ENCODE measurements at places on chromosomes 13 and 19.

- DNase-seq = no peak
Measured at GRCh38 chr13:68254151-68254550, 1024.0 kb upstream of the PCDH9 start.

- DNase-seq = no peak
Measured at GRCh38 chr19:41849067-41849466, 4.2 kb downstream of the DMRTC2 start.

DNA sequence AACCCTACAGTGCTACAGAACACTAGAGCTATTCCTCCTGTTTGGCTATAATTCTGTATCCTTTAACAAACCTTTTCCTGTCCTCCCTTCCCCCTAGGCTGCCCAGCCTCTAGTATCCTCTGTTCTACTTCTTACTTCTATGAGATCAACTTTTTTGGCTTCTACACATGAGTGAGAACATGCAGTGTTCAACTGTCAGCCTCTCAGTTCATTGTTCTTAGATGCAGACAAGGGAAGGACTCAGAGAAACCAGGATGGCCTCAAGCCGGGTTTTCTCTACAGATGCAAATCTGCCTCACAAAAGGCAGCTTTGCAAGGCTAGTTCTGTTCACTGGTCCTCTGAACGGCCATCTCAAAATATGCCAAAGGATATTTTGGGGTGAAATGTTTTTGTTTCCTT, 18.4 kb downstream of the AMER2 start:
- no peak for DNase-seq

DNA sequence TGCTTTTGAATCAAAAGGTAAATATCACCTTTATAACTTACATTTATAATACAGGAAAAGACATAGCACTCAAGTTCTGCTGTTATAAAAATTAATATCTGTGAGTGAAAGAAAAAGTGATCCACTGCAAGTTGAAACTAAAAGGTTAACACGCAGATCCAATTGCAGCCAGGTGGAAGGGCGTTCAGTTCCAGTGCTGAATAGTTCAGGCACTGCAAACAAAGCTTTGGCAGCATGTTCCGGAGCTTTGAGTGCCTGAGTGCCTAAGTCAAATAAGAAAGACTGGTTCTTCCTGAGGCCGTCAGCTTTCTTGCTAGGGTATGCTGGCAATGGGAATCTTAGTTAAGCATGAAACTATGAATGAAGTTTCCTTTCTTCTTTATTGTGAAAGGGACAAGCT, 200.3 kb downstream of the LMO7 start:
- no peak for DNase-seq

DNA sequence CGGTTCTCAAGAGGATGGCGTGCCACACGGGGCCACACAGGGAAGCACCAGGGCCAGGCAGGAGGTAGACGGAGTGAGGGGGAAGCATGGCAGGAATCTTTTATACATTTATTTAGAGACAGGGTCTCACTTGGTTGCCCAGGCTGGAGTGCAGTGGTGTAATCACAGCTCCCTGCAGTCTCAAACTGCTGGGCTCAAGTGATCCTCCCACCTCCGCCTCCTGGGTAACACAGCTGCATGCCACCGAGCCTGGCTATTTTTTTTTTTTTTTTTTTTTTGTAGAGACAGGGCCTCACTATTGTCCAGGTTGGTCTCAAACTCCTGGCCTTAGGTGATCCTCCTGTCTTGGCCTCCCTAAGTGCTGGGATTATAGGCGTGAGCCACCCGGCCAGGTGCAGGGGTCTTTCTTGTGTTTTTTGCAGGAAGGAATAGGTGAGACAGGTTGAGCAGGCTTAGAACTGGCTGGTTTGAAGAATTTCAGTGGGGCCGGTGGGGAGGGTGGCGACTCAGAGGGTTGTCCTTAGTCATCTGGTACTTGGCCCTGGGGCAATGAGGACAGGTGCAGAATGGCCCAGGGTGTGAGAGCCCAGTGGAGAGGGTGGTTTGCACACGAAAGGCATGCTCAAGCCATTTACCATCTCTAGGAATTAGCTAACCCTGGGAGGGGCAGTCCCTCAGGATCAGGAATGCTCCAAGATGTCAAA, 7.6 kb downstream of the SSC5D start:
- DNase-seq = no peak

GRCh38 chr13:22061371-22061805, 390.5 kb downstream of the FGF9 start:
- DNase-seq = no peak

- no peak for DNase-seq
Measured at GRCh38 chr13:110533771-110534670, 27.5 kb downstream of the RAB20 start.

- DNase-seq = no peak
Measured at GRCh38 chr13:45331692-45332035, 9.3 kb downstream of the TPT1 start.
